ENCODE measurements at places on chromosomes 16 and 17. TPM values are rescaled to one million over a fixed set of nuclear protein-coding genes. Genes with fewer than 3 reads are reported as not detected.

MGAT5B gene
- 3.0 TPM for total RNA-seq

BCL7C gene
- total RNA-seq: 35.0 TPM

OTOA gene
- total RNA-seq: 0.17 TPM

KRTAP2-3 gene
- 0.98 TPM for total RNA-seq

SEZ6 gene
- 11.5 TPM for total RNA-seq

CDH16 gene
- total RNA-seq: 0.55 TPM

MYADML2 gene
- total RNA-seq: not detected

PIMREG gene
- 7.6 TPM for total RNA-seq

ALOX12 gene
- 0.34 TPM for total RNA-seq

RPL27 gene
- total RNA-seq: 1,194 TPM

GJD3 gene
- 0.43 TPM for total RNA-seq

KREMEN2 gene
- 4.5 TPM for total RNA-seq

RNFT1 gene
- 27.4 TPM for total RNA-seq

KRTAP17-1 gene
- not detected for total RNA-seq

CRYBA1 gene
- total RNA-seq: not detected

SMPD3 gene
- 4.5 TPM for total RNA-seq

HSF4 gene
- total RNA-seq: 11.1 TPM

SULT1A4 gene
- total RNA-seq: 3.5 TPM

DNA sequence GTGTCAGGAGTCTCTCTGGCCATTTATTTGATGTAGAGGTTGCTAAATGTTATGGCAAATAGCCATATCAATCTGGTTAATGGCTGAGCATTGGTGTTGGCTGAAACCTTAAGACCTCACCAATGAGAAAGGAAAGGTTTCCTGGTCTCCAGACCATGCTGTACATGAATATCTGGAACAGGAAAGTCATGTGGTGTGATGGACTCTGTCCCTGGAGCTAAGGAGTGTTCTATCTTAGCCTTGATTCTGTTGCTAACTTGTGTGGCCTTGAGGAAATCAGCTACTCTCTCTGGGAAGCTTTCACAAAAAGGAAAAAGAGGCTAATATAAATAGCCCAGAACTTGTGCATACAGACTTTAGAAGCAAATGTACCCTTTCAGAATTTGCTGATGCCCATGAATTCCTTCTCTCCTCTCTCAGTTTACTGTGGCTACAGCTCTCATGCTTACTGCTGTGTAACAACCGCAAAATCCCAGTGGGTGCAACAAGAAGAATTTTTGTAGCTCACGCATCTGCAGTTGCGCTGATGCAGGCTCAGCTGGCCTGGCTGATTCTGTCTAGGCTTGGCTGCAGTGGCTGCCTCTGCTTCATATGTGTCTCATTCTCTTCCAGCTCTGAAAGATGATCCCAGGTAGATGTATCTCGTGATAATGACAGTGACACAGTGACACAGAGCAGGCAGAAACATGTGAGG, 287.5 kb downstream of the NPIPA8 start:
- no peak for DNase-seq

DNA sequence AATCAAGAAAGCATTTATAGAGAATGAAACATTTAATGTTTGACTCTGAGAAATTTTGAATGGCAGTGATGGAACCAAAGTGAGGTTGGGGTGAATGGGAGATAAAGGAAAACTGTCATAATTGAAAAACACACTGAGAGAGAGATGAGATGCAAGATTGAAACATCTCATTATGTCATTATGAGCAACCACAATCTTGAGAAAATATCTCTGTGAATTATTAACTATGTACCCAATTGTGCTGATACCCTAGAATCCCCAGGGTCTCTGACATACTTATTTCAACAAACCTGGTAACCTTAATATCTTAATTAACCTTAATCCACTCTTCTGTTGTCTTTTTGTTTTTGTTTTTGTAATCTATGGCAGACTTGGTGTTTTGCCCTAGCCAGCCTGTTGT, 143.5 kb upstream of the HLF start:
- no peak for DNase-seq

GRCh38 chr17:42843358-42843934, 934 bp upstream of the AOC2 start:
- no peak for DNase-seq

GRCh38 chr17:58741121-58741625, 14.5 kb upstream of the PPM1E start:
- DNase-seq: no peak

- DNase-seq: no peak
Measured at GRCh38 chr16:87244636-87245197, 72.5 kb downstream of the C16orf95 start.

- DNase-seq: no peak
Measured at GRCh38 chr16:1447965-1448364, 3.6 kb upstream of the CCDC154 start.

GRCh38 chr16:81635063-81635937, 143.8 kb upstream of the PLCG2 start:
- DNase-seq: no peak

DNA sequence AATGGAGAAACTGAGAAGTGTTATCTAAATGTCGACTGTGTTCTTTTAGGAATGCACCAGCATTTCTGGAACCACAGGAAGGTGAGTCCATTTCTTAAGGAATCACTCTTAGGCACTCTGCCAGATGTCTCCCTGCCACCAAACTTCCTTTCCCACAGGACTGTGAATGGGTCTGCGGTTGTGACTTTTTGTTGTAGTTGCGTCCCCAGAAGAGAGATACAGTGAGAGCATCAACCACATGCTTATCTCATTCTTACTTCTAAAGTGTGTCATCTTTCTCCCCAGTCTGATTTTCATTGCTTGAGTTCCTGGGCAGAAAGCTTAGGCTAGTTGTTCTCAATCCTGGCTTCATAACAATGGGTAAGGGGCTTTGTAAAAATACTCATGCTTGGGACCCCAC, 13.4 kb downstream of the ITPRIPL2 start:
- no peak for DNase-seq

DNA sequence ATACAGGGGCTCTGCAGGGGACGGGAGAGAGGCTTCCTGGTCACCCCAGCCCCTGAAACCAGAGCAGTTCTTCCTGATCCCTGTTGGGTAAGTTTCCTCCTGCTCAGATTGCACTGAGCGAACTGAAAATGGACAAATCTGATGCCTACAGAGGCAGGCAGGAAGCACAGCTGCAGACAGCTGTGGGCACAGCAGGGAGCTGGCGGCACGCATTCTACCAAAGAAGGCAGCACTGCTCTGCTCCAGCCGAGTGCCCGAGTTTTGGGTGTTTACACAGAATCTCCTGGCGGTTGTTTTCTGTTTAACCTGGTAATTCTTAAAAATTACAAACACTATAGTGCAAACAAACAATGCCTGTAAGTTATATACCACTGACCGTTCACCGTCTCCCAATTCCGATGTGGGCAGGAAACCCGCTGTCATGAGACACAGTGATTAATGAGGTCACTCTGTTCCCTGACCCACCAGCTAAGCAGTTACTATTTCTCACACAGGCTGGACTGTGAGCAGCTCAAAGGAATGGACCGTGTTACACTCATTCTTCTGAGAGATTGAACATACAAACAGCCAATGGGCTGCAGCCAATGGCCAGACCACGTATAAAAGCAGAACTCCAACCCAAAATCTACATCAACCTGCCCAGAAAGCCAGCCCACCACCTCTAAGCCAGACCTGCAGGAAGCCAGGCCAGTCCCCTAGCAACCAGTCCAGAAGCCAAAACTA, 25.5 kb downstream of the NSMCE1 start:
- peak; percentile 54 for DNase-seq

- no peak for DNase-seq
Measured at GRCh38 chr17:72137161-72137560, 16.3 kb downstream of the SOX9 start.

- DNase-seq: no peak
Measured at GRCh38 chr16:11128211-11129141, 127.5 kb downstream of the SOCS1 start.

DNA sequence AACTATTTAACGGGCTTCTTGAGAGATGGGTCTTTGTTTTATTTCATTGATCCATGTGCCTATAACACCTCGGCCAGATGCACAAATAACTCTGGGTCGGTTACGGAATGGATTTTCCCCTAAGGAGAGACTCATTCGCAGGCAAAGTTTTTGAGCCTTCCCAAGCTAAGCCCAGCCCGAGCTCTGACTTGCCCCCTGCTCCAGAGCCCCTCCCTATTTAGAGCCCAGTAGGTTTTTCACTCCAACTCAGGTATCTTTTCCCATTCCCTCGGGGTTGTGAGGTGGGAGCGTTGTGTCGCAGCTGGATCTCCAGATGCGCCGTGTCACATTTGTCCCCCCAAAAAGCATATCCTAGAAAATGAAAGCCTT, 812 bp upstream of the MYOCD start:
- DNase-seq: no peak

- DNase-seq: no peak
Measured at GRCh38 chr17:70955441-70955840, 786.1 kb downstream of the KCNJ2 start.

- no peak for DNase-seq
Measured at GRCh38 chr17:29242790-29243189, 3.9 kb upstream of the CRYBA1 start.

GRCh38 chr17:56884483-56885311, 29.2 kb downstream of the TRIM25 start:
- no peak for DNase-seq

DNA sequence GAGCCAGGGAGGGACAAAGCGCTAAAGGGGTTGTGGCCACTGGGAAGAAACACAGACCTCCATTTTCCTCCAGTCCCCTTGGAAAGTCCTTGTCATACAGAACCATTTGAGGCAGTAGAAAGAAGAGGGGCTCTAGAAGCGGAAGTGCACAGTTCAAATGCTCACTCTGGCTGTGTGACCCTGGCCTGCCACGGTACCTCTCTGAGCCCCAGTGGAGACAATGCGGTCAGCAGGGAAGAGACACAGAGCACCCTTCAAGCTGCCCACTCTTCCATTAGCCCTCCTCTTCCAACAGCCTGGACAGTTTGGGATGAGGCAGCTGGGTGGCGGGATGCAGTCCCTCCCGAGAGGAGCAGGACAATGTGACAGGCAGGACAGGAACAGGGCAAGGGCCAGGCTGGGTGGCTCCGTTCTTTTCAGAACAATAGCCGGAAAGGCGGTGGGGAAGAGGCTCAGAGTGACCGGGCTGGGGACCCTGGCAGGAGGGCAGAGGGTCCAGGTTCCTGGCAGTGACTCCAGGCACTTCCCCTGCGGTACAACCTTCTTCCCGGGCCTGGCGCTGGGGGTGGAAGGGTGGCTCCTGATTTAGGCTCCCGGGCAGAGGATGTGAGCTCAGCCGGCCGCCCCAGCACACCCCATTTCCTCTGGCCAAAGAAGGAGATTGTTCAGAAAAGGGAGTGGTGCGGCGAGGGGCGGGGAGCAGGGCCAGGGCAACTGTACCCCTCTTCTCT, 5.6 kb downstream of the CASKIN2 start:
- no peak for DNase-seq

DNA sequence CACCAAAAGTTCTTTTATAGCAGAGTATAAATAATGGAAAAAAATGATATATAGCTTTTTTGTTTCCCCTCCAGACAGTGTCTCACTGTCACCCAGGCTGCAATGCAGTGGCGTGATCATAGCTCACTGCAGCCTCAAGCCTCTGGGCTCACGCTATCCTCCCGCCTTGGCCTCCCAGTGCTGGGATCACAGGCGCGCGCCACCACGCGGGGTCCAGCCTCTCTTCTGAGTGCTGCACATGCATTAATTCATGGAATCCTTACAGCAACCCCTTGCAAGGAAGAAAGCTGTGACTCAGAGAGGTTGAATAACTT, 18.0 kb upstream of the ZNF629 start:
- no peak for DNase-seq

DNA sequence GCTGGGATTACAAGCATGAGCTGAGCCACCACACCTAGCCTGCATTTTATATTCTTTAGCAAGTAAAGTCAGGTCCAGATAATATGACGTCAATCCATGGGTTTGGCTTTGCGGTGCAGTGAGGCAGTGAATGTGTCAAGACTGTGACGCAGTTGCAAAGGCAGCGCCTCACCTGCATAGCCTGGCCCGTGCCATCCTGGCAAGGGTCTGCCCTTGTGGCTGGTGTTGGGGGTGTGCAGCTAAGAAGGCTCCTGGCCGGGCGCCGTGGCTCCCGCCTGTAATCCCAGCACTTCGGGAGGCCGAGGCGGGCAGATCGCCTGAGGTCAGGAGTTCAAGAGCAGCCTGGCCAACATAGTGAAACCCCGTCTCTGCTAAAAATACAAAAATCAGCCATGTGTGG, 7.0 kb downstream of the PDF start:
- DNase-seq: no peak

GRCh38 chr16:86076606-86077005, 177.6 kb downstream of the IRF8 start:
- DNase-seq: no peak

DNA sequence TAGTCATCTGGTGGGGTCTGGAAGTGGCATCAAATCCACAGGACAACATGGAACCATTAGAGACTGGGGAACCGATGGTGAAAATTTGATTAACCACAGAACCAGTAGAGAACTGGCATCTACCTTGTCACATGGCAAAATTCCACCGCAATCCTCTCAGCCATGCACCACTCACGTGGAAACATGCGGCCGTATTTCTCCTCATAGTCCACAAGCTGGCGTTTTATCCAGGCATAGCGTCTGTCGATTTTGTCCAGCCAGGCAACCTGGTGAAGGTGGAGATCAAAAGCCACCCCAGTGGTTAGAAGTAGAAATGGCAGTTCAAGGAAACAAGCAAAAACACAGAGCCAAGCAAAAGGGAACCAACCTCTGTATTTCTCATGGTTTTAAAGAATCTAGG, 87.6 kb downstream of the VPS53 start:
- no peak for DNase-seq

DNA sequence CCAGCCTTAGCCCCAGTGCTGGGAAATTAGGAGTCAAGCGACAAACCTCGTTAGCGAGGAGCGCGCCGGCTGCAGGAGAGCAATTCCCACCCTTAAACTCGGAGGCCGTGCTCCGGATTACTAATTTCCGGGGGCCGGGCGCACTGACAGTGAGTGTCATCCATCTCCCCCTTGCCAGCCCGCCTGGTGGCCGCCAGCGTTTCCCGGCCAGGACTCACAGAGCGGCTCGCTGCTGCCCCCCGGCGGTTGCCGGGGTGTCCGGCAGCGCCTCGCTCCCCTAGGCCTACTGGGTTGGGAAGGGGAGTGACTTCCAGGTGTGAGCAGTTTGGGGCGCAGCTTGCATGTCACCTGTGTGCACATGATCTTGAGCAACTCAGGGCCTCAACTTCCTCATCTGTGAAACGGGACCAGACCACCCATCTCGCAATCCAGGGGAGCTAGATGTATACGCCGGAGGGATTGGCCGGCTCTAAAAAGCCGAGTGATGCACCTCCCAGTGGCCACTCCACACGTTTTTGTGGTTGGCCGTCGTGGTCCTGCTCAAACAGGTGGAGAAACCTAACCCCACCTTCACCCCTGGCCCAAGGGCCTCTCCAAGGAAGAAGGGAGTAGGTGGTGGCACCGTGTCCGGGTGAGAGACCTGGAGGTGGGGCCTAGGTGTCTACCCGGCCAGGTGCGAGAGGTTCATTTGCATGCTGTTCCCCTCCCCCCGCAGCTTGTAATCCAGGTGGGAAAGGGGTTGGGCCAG, 2.5 kb upstream of the GSE1 start:
- DNase-seq: peak; percentile 92

DNA sequence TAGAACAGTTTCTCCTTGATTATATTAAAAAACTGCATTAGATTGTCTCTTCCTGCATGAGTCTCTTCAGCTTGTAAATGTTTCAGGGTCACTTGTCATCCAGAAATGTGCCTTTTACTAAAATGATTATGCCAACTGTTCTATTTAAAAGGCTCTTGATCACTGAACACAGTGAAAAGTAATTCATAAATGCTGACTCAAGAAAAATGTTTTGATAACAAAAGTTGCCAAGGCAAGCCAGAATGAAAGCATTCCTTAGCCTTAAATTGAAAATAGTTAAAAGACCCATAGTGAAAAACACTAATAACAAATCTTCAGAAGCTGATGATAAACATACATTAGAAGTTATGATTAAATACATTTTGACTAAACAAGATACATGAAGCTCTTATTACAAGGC, 356.0 kb upstream of the KIF2B start:
- no peak for DNase-seq
